Stomach (tissue), 19 donors: ENCODE measurements at places on chromosomes 12 and 14. TPM values are rescaled to one million over a fixed set of nuclear protein-coding genes. Genes with fewer than 3 reads are reported as not detected.
A peak's percentile ranks its signal among the peaks of the same experiment; 100 is the strongest.

DNA sequence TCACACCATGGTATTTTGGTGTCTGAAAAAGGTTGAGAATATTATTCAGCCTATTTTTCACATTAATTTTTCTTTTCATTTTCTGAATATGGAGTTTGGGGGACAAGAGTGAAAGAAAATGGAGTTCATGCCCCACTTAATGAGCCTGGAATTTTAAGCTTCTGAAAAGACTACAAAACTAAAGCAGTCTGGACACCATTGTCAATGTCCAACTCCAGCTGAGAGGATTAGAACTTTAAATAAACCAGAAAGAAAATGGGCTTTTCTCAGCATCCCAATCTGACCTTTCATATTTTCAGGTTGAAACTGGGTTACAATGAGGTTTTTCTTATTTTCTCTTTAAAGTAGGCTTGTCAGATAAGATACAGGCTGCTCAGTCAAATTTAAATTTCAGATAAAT lies 207.7 kb downstream of the SLC6A15 start:
- no peak for DNase-seq

DNA sequence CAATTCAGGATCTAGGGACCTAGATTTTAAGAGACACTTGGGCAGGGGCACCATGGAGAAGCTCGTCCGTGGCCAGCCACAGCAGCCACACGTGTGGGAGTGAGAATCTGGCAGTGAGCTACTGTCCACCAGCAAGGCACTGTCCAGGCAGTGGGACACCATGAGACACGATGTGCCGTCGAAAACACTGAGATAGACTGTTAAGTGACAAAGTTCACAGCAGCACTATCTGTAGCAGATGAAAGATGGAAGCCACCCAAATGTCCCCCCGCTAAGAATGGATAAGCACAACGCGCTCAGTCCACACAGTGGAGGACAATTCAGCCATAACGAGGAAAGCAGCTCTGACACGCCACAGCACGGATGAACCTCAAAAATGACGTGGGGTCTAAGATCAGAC lies 19.7 kb downstream of the RILPL1 start:
- DNase-seq, result no peak

DNA sequence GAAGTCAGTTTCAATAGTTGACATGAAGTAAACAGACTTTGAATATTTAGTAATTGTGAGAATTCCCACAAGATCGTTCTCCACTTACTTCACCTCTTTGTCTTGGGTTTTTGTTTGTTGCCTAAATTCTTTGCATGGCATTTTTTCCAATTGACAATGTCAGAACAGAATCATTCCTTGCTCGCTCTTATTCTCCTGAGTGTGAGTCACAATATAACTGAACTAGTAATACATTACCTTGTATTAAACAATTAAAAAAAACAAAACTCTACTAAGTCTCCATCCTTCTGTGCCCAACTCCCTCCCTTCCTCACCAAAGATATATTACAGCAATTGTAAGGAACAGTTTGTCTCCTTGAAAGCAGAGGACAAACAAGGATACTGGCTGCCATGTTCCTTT lies 638.8 kb upstream of the NOVA1 start:
- DNase-seq, result no peak

GRCh38 chr14:51079489-51079888 lies 15.4 kb downstream of the TRIM9 start:
- DNase-seq, result no peak

GRCh38 chr12:127896661-127897060 lies 370.3 kb upstream of the TMEM132C start:
- DNase-seq, result no peak

GRCh38 chr12:120367233-120367923 lies 1.6 kb downstream of the MSI1 start:
- DNase-seq, result no peak

DNA sequence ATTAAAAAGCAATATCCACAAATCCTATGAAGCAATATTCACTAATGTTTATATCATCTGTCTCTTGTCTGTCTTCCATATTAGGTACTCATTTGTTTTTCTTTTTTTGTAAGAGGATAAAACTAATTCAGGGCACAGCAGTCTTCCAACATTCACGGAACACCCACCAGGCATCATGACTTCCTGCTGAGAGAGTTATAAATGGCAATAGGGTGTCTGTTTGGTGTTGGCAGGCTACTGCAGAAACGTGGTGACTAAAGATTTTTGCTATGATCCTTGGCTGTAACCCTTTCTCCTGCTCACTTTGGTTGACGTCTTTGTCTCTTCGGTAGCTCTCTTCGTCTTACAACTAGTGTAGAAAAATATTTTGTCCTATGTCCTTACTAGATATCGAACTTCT lies 860.6 kb upstream of the MGAT4C start:
- no peak for DNase-seq

- no peak for DNase-seq
Observed at GRCh38 chr12:14578646-14579045, 11.0 kb upstream of the PLBD1 start.

- no peak for DNase-seq
Observed at GRCh38 chr14:24692382-24693352, 58.7 kb upstream of the GZMB start.

DNA sequence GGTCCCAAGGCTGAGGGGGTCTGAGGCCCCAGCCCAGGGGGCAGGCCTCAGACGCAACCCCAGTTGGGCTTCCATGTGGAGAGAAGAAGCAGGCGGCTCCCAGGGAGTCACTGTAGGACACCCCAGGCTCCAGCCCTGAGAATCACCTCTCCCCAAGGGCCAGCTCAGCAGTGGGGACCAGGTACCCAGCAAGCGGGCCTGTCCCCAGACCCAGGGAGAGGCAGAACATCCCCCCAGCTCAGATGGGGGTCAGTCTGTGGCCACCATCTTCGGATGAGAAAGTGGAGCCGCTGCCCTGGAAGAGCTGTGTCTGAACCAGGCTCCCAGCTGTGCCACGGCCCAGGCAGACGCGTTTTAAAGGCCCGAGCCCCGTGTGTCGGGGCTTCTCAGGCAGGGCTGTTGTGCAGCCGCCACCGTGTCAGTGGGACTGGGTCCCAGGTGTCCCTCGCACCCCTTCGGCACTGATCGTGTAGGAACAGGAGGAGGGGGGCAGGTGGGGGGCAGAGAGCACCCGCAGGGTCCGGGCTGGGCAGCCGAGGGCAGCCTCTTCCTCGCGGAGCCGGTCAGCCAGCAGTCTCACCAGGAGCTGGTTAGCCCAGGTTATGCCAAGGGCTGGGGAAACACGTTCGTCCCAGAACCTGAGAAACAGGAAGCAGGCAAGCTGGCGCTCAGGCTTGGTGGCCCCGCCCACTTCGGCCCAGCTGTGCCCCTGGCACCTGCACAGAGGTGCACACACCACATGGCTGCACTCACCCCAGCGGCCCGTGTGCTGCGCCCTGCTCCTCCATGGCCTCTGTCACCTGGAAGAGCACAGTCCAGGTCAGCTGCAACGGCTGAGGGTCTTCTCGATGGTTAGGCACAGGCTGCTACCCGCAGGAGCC lies 16.6 kb downstream of the XRCC3 start:
- DNase-seq, result peak; percentile 92

GRCh38 chr12:1890119-1890703 lies 28.2 kb downstream of the CACNA2D4 start:
- no peak for DNase-seq

GRCh38 chr14:61747342-61747741 lies 14.9 kb upstream of the SNAPC1 start:
- no peak for DNase-seq

DNA sequence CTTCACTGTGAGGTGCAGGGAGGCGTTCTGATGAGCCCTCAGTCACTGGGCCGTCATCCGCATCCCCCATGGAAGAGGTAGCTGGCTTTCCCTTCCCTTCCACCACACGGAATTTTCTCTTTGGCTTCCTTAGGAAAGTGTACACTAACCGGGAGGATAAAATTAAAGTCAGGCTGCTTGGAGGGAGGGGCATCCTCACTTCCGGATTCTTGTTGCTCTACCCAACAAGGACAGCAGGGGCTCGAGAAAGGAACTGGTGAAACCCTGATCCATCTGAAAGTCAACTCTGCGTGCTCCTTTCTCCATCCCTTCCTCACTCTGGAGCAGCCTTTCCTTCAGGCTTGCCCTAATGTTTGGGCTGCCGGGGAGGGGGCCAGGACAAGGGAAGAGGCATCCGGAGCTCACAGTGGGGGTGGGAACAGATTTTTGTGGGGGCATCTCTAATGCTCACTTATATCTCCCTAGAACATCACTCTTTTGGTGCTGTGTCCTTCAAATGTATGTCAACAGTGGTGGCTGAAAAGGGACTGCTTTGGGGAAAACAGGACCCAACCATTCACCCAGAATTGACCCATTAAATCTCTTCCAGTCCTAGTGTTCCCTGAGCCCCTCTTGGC lies 101.4 kb upstream of the FKBP4 start:
- DNase-seq, result no peak

GRCh38 chr14:24958271-24958670 lies 91.7 kb downstream of the STXBP6 start:
- DNase-seq, result no peak

DNA sequence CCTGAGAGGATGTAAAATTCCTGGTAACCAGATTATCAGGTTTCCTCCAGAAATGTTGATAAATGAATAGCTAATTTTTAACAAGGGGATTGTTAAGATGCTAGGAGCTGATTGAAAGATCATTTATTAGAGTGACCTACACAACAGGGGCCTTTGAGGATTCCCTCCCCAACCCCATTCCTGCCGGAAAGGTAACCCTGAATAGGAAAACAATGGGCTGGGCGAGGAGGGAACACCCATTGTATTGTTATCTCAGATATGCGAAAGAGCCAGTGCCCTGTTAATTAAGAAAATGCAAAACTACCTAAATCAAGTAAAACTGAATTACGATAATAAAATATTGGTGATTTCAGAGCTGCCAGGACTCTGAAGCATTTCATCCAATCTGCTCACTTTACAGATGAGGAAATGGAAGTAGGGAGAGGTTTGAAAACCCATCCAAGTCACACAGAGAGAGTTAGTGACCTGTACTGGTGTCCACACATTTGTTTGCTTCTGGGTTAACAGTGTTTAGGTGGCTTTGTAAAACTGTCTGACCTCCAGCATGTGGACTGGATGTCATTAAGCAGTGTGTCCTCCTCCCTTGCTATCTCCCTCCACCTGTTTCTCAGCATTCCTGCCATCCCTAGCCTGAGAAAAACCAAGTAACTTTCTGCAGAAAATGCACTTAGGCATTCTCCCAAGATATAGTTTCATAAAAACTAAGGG lies 214.8 kb downstream of the TTC6 start:
- no peak for DNase-seq

DNA sequence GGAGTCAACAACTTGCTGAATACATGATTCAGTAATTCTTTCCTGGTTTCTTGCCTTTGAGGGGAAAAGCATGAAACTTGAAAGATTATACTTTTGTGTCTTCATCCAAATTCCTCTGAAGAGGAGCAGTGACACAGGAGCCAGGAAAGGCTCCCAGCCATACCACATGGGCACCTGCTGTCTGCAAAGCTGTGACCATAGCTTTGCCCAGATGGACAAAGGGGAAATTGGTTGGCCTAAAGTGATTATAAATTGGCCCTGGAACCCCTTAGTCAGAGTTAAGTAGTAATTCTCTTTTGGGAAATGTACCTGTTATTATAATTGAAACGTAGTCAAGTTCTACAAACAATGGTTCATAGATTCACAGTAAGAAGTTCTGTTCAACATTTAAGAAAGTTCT lies 44.3 kb upstream of the DCN start:
- DNase-seq, result no peak

GRCh38 chr12:26425587-26426260 lies 230.4 kb downstream of the SSPN start:
- DNase-seq, result no peak

DNA sequence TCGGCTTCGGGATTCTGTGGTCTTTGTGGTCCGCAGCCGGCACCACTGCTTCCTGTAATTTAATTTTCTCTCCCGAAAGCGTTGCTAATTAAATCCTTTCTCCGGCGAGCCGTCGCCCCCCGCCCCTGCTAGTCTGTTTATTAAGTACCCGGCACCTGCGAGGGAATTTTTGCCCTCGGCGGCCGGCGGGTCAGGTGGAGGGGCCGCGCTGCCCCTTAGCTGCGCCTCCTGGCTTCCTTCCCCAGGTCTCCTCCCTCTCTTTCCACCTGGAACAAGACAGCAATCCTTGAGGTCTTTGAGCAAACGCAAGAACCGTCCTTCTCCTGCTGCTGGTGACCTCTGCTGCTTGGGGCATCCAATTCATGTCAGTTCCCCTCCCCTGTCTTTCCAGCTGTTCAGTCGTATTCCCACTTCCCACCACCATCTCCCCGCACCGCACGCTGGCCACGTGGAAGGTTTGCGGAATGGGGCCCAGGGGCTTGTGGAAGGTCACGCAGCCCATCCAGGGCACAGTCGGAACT lies 16.2 kb downstream of the ZDHHC22 start:
- no peak for DNase-seq

DNA sequence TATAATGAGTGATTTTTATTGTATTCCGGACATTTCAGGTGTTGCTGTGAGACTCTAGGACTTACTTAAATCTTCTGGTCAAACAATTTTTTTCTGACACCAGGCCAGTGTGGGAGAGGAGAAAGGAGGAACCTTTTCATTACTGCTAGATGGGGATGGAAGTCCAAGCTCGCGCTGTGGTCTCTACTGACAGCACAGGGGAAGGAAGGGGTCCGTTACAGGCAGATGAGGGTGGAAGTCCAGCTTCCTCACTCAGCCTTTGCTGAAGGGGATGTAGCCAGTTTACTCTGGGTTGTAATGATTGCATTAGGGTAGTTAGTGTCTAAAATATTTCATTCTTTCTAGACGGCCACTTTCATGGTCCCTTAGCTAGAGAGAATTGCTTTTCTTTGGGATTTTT lies 26.3 kb upstream of the ST8SIA1 start:
- peak; percentile 13 for DNase-seq

GRCh38 chr14:99722741-99723140 lies 38.6 kb downstream of the CYP46A1 start:
- no peak for DNase-seq

DNA sequence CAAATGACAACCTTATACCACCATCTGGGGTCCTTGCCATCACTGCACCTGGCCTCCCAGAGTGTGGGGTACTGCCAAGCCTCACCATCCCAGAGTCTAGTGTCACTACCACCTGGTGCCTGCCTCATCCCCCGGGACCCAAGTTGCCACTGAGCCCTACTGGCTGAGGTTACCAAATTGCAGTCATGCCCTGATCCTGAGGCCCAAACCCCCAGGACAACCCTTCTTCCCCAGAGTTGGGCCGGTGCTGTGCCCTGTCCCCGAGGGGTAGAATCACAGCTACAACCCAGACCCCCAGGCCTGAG lies 8.4 kb upstream of the SFSWAP start:
- DNase-seq, result no peak

GRCh38 chr12:727321-727720 lies 25.1 kb upstream of the WNK1 start:
- no peak for DNase-seq

The IQSEC3 gene
- 0.45 TPM for total RNA-seq

The KRT6C gene
- not detected for total RNA-seq

The FLVCR2 gene
- total RNA-seq, result 2.2 TPM

The CLEC4D gene
- not detected for total RNA-seq

The PROX2 gene
- total RNA-seq, result not detected

The TDRD9 gene
- total RNA-seq, result not detected

The SPATS2 gene
- total RNA-seq, result 43.3 TPM

The SALL2 gene
- not detected for total RNA-seq

The FGF23 gene
- total RNA-seq, result not detected

The ADCK1 gene
- 0.89 TPM for total RNA-seq

The EIF2B2 gene
- total RNA-seq, result 23.7 TPM

The CCDC38 gene
- total RNA-seq, result not detected

The PPTC7 gene
- 46.4 TPM for total RNA-seq

The SLC39A2 gene
- not detected for total RNA-seq

The OR5AU1 gene
- total RNA-seq, result not detected

The ADAMTS20 gene
- not detected for total RNA-seq

The KLRC3 gene
- total RNA-seq, result not detected

The DBX2 gene
- total RNA-seq, result not detected
